HepG2 (cell line): ENCODE measurements at places on chromosomes 11 and 22. TPM values are rescaled to one million over a fixed set of nuclear protein-coding genes. Genes with fewer than 3 reads are reported as not detected.

GRCh38 chr11:121134741-121135312 is 33.8 kb downstream of the TECTA start:
- no peak for DNase-seq
- no peak overlapping the region for H3K4me3 ChIP-seq
- no peaks in the 10 kb centered on the region; the same call in 1 of the 2 replicates for H3K27me3 ChIP-seq
- no peaks in the 10 kb centered on the region for H3K36me3 ChIP-seq
- no peaks in the 10 kb centered on the region for H3K4me1 ChIP-seq
- H3K27ac ChIP-seq = no peak overlapping the region

DNA sequence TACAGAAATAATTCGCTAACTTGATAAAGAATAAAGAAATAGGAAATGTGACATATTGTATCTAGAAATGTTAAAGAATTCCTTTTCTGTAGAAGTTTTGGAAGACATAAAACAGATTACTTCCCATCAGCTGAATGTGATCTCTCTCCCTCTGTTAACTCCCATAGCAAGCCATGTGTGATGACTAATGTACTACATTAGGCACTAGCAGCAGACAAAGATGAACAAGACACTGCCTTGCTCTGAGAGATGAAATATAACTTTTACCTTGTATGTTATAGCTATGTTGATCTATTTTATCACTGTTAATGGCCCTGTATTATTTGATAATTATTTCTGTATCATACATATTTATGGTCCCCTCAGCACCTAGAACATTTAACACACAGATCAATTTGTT is 817.2 kb downstream of the LRRC4C start:
- no peak for DNase-seq
- no peaks in the 10 kb centered on the region for H3K36me3 ChIP-seq
- no peaks in the 10 kb centered on the region for H3K27me3 ChIP-seq
- H3K27ac ChIP-seq = no peak overlapping the region
- H3K4me3 ChIP-seq = no peak overlapping the region

GRCh38 chr11:106399624-106400023 is 322.2 kb downstream of the AASDHPPT start:
- no peaks in the 10 kb centered on the region for H3K27me3 ChIP-seq
- H3K4me3 ChIP-seq = no peak overlapping the region
- H3K4me1 ChIP-seq = no peaks in the 10 kb centered on the region
- DNase-seq = no peak

GRCh38 chr11:100855466-100856067 is 168.5 kb downstream of the ARHGAP42 start:
- H3K27me3 ChIP-seq = no peaks in the 10 kb centered on the region
- no peaks in the 10 kb centered on the region for H3K36me3 ChIP-seq
- H3K4me3 ChIP-seq = no peak overlapping the region

GRCh38 chr11:37465221-37465620 is 867.2 kb upstream of the RAG2 start:
- H3K36me3 ChIP-seq = no peaks in the 10 kb centered on the region
- no peaks in the 10 kb centered on the region for H3K4me1 ChIP-seq
- no peak for DNase-seq
- no peak overlapping the region for H3K4me3 ChIP-seq
- H3K27me3 ChIP-seq = no peaks in the 10 kb centered on the region

GRCh38 chr11:129536338-129536737 is 160.7 kb downstream of the BARX2 start:
- H3K27ac ChIP-seq = no peak overlapping the region
- no peak overlapping the region for H3K4me3 ChIP-seq
- peaks cover 2% of the 10 kb centered on the region for H3K4me1 ChIP-seq
- no peak for DNase-seq
- no peaks in the 10 kb centered on the region for H3K36me3 ChIP-seq

DNA sequence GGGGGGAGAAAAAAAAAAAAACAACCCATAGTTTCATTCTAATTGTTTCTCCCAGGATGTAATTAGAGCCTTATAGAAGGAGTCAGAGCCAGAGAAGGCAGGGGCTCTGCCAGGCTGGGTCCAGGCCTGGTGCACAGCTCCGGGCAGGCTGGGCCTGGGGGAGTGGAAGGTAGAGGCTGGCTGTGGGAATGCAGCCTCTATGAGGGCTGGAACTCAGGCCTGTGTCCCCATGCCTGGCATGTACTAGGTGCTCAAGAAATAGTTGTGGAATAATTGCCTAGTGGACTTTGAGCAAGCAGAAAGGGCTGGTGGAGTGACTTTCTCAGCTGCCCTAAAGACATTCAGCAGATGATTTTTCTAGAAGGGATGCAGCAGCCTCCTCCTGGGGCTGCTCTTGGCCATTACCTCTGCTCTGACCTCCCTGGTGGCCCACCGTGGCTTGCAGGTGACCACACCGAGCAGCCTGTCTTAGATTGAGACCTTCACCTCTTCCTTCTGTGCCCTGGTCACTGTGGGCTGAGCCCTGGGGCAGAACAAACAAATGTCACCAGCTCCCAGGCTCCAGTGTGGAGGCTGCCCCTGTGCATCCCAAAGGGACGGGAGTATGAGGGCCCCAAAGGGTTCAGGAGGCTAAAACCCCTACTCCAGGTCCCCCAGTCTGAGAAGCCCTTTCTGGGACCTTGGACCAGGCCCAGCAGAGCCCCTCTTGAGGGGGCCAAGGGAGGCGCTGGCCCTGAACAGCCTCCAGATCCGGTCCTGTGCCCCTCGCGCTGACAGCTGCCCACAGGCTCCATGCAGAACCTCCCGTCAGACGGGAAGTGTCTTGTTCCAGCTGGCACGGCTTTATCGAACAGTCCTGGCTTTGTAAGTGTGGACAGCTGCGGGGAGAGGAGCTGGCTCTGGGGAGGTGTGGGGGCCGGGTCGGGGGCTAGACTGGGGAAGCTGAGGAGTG is 18.8 kb downstream of the MYEOV start:
- peaks cover 49% of the 10 kb centered on the region; the same call in 2 of the 3 replicates for H3K27me3 ChIP-seq
- H3K4me3 ChIP-seq = no peak overlapping the region
- no peak overlapping the region for H3K27ac ChIP-seq
- H3K4me1 ChIP-seq = no peaks in the 10 kb centered on the region

- H3K27ac ChIP-seq = no peak overlapping the region
- DNase-seq = no peak
- H3K4me3 ChIP-seq = no peak overlapping the region
- peaks cover 28% of the 10 kb centered on the region for H3K4me1 ChIP-seq
- no peaks in the 10 kb centered on the region for H3K27me3 ChIP-seq
Measured at GRCh38 chr11:12213883-12214282, 103.5 kb downstream of the MICAL2 start.

DNA sequence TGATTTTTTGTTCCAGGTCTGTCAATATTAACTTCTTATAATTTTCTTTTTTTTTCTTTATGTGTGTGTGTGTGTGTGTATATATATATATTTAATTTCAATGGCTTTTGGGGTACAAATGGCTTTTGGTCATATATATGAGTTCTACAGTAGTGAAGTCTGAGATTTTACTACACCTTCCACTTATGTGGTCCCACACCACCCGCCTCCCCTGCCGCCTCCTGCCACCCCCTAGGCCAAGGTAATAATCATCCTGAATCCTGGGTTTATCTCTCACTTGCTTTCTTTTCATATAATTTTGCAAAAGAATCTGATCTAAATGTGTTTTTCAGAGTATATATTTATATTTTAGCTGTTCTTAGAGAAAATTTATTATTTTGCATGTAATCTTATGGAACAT is 11.1 kb downstream of the NEAT1 start:
- no peak overlapping the region for H3K27ac ChIP-seq
- H3K36me3 ChIP-seq = peaks cover 41% of the 10 kb centered on the region
- H3K4me3 ChIP-seq = no peak overlapping the region
- H3K4me1 ChIP-seq = peaks cover 87% of the 10 kb centered on the region
- H3K27me3 ChIP-seq = no peaks in the 10 kb centered on the region

DNA sequence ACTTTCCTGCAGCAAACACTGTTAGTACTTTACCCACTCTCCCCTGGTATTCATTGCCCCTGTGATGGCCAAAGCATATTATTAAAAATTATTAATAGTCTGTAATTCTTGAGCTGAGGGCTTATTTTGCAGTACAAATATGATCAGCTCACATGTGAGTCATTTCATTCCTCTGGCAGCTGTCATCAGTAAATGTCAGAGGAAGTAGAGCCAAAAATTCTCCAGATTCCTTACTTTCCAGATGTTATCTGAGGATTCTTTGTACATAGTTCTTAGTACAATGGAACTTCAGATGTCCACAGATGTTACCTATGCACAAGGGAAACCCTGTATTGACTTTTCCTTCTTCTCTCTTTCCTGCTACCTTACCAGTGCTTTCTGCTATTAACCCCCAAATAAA is 12.5 kb downstream of the OR5B3 start:
- H3K4me3 ChIP-seq = no peak overlapping the region
- DNase-seq = peak; percentile 62
- H3K36me3 ChIP-seq = no peaks in the 10 kb centered on the region
- H3K27me3 ChIP-seq = no peaks in the 10 kb centered on the region
- H3K4me1 ChIP-seq = no peaks in the 10 kb centered on the region

- no peaks in the 10 kb centered on the region for H3K27me3 ChIP-seq
- no peak overlapping the region for H3K27ac ChIP-seq
- H3K4me3 ChIP-seq = no peak overlapping the region
- DNase-seq = no peak
- H3K4me1 ChIP-seq = peaks cover 6% of the 10 kb centered on the region
- no peaks in the 10 kb centered on the region for H3K36me3 ChIP-seq
Measured at GRCh38 chr22:25007444-25008106, 55.1 kb downstream of the KIAA1671 start.

DNA sequence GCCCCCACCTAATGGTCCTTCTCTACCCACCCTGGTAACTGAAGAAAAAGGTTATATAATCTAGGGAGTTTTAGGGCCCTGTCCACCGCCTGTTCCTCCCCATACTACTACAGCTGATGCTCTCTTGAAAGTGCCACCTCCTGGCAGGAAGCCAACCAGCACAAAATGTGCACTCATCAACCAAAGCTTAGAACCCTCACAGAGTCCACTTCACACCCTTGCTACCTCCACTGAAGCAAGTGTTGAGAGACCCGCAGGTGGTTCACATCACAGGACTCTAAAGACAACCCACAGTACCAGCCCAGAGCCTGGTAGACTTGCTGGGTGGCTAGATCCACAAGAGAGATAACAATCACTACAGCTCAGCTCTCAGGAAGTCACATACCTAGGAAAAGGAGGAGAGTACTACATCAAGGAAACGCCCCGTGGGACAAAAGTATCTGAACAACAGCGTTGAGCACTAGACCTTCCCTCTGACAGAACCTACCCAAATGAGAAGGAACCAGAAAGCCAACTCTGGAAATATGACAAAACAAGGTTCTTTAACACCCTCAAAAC is 17.5 kb upstream of the OR10W1 start:
- no peaks in the 10 kb centered on the region for H3K36me3 ChIP-seq
- no peak overlapping the region for H3K27ac ChIP-seq
- DNase-seq = no peak
- no peaks in the 10 kb centered on the region for H3K27me3 ChIP-seq
- 0 out of 2 replicates have a peak, but pooled peaks cover 9% of the 10 kb centered on the region for H3K4me1 ChIP-seq
- no peak overlapping the region for H3K4me3 ChIP-seq

DNA sequence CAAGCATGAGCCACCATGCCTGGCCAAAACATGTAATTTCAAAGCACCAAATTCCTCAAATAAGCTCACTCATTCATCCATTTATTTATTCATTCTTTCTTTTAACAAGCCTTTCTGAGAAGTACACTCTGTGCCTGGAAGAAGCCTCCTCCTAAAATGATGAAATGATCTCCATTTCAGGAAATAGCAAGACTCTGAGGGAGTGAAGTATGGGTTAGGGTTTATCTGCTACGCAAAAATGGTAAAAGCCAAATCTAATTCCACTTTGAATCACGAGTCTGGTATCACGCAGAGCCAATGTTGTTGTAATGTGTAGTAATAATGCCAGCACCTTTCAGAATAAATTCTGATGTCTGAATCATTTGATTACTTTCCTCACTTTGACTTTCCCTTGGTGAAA is 1041.8 kb downstream of the LRRC4C start:
- H3K4me1 ChIP-seq = no peaks in the 10 kb centered on the region
- no peak overlapping the region for H3K4me3 ChIP-seq
- DNase-seq = no peak
- no peak overlapping the region for H3K27ac ChIP-seq
- H3K27me3 ChIP-seq = no peaks in the 10 kb centered on the region

DNA sequence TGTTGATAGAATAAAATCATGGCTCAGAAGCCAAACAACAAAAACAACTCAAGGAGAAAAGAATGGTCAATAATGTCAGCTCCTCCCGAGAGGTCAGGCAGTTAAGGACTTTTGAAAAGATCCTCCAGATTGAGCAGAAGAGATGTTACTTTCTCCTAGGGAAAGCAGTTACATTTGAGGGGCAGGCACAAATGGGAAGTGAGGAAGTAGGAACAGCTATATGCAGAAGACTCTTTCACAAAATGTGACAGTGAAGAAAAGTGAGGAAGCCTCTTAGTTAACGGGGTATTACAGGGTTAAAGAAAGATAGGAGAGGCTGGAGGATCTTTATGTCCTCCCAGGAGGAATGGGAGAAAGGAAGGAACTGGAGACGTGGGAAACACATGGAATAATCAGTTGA is 3.4 kb downstream of the DCHS1 start:
- no peak overlapping the region for H3K4me3 ChIP-seq
- no peak for DNase-seq
- peaks cover 12% of the 10 kb centered on the region for H3K4me1 ChIP-seq
- H3K27ac ChIP-seq = no peak overlapping the region

GRCh38 chr22:28958611-28959010 is 75.2 kb downstream of the ZNRF3 start:
- H3K4me1 ChIP-seq = peaks cover 100% of the 10 kb centered on the region
- no peak for DNase-seq
- no peak overlapping the region for H3K4me3 ChIP-seq
- no peaks in the 10 kb centered on the region for H3K27me3 ChIP-seq
- no peak overlapping the region for H3K27ac ChIP-seq
- peaks cover 10% of the 10 kb centered on the region for H3K36me3 ChIP-seq

Gene SLC17A6
- total RNA-seq = not detected in 2 replicates

Gene FOSL1
- 3.1 and 4.0 TPM in 2 replicates for total RNA-seq

Gene LRRC74B
- total RNA-seq = not detected in 2 replicates

Gene CENPM
- total RNA-seq = 37.3 and 41.8 TPM in 2 replicates

Gene VPREB1
- not detected in 2 replicates for total RNA-seq

Gene RIMBP3B
- total RNA-seq = not detected in 2 replicates

Gene APOL5
- not detected in 2 replicates for total RNA-seq

Gene PAMR1
- total RNA-seq = not detected in 2 replicates
